ENCODE measurements at places on chromosomes 2 and 18.

DNA sequence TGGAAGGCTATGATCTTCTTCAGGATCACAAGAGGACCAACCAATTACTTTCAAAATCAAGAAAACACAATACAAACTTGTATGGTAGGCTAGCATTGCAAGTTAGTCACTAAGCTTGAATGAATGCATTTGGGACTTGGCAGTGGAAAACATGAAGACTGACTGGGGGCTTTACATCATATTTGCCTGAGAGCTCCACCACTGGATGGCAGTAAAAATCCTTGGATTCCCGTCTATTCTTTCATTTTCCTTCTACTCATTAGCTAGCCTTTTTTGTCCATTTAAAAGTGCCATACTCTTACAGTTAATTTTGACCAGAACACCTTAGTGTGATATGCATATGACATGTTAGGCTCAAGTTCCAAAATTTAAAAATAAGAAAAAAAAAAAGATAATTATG lies 63.5 kb upstream of the RASGRP3 start:
- no peak for DNase-seq

- DNase-seq = no peak
These were observed 38.4 kb downstream of the NPPC start for GRCh38 chr2:231887756-231888155.

DNA sequence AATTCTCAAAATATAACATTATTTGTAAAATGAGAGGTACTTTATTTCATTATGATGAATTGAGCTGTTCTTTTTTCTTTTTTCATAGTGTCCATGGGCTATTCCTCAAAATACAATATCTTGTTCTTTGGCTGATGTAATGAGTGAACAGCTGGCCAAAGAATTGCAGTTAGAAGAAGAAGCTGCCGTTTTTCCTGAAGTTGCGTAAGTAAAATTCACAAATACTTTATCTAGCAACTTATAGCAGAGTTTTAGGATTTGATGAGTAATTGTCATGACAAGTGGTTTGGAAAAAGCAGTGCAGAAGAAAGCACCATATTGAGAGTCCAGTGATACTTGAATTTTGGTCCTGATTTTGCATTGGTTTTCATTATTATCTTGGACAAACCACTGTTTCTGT lies 9.8 kb downstream of the RIOK3 start:
- DNase-seq = no peak

GRCh38 chr2:150732491-150732890 lies 245.0 kb upstream of the RND3 start:
- no peak for DNase-seq

DNA sequence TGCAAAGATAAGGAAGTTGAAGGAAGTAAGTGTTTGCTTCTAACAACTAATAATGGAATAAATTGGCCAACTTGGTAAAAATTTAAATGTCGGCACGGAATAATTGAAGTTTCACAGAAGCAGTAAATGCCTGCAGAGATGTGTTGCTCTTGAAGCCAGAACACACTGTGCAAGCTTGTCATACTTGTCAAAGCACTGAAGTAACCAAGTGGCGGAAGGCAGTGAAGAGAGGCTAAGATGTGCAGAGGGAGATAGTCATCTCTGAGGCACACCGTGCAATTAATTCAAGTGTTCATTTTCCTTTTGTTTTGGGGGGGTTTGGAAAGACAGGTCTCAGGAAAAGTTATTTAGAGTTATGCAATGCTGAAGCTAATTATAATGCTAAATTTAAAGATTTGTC lies 5.2 kb downstream of the DCDC2C start:
- no peak for DNase-seq

- no peak for DNase-seq
These were observed 123.2 kb downstream of the SMAD7 start for GRCh38 chr18:48827291-48828193.

All from NCI-H1436 (cell line).